Activated CD8-positive, alpha-beta memory T cell treated with anti-CD3 and anti-CD28 coated beads, Interleukin-2, amount 10 ng/mL, durations not matched to agents 7 days and 5 days (primary cell): ENCODE measurements at places on chromosomes 11 and 22. TPM values are rescaled to one million over a fixed set of nuclear protein-coding genes. Genes with fewer than 3 reads are reported as not detected.
A peak's percentile ranks its signal among the peaks of the same experiment; 100 is the strongest.

KIF18A gene
- 26.6 TPM for total RNA-seq

GRCh38 chr11:87374038-87374807, 336.5 kb downstream of the TMEM135 start:
- H3K4me1 ChIP-seq = no peaks in the 10 kb centered on the region
- no peak overlapping the region for H3K4me3 ChIP-seq
- no peak for DNase-seq
- peaks cover 34% of the 10 kb centered on the region for H3K27me3 ChIP-seq

- H3K27me3 ChIP-seq = peaks cover 7% of the 10 kb centered on the region
- H3K4me3 ChIP-seq = no peak overlapping the region
- H3K36me3 ChIP-seq = no peaks in the 10 kb centered on the region
- H3K27ac ChIP-seq = no peak overlapping the region
- H3K4me1 ChIP-seq = peaks cover 4% of the 10 kb centered on the region
Observed at GRCh38 chr11:33691066-33691864, 9.4 kb downstream of the C11orf91 start.

TPCN2 gene
- total RNA-seq = 15.3 TPM

DNA sequence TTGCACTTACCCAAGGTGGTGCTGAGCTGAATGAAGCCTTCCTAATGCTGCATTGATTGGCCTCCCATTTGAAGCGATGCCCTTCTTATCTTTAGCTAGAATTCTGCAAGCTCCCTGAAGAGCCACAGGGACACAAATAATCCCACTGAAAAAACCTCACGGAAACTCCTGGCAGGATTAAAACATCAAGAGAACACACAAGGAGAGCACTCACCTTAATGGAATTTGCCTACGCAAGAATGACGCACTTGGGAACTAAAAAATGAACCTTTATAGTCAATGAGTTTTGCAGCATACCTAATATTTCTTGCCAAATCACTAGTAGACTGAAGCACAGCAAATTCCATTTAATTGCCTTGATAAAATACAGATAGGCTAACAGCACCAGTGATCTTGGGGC, 232.8 kb upstream of the UBASH3B start:
- H3K27ac ChIP-seq = no peak overlapping the region
- no peak for DNase-seq
- H3K4me1 ChIP-seq = no peaks in the 10 kb centered on the region
- H3K27me3 ChIP-seq = peaks cover 2% of the 10 kb centered on the region

PLEKHB1 gene
- total RNA-seq = 3.2 TPM

NDUFC2 gene
- total RNA-seq = 179 TPM

SPI1 gene
- total RNA-seq = not detected

SCARF2 gene
- total RNA-seq = 1.1 TPM

DNA sequence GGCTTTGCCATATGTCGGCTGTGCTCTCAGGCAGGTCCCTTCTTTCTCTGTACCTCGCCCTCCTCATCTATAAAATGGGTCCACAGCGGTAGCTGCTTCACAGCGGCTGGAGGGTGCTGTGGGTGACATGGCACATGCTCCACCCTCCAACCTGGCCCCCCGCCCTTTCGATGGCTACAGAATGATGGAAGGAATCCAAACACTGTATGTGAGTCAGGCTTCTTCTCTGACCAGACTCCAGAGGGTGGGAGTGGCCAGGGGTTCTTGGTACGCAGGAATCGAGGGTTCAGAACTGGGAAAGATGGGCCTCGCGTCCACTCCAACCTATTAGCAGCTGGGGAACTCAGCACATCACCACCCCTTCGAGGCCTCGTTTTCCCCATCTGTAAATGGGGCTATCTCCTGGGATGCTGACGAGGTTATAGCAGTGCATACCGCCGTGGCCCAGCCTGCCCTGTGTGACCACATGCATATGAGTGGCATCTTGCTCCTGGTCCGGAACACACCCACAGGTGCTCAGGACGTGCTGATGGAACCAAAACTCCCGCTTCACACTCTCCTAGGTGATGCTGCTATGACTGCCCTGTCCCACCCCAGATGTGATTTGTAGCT, 26.4 kb downstream of the MN1 start:
- H3K4me3 ChIP-seq = no peak overlapping the region
- H3K36me3 ChIP-seq = no peaks in the 10 kb centered on the region
- no peak for DNase-seq
- H3K27me3 ChIP-seq = peaks cover 9% of the 10 kb centered on the region
- H3K4me1 ChIP-seq = no peaks in the 10 kb centered on the region
- H3K27ac ChIP-seq = no peak overlapping the region

- peak overlapping the region; percentile 98 for H3K27ac ChIP-seq
- H3K27me3 ChIP-seq = no peaks in the 10 kb centered on the region
- DNase-seq = no peak
- peak overlapping the region; percentile 99 for H3K4me3 ChIP-seq
- H3K4me1 ChIP-seq = peaks cover 32% of the 10 kb centered on the region
Observed at GRCh38 chr22:19477321-19478044, 1.5 kb downstream of the UFD1 start.

DNA sequence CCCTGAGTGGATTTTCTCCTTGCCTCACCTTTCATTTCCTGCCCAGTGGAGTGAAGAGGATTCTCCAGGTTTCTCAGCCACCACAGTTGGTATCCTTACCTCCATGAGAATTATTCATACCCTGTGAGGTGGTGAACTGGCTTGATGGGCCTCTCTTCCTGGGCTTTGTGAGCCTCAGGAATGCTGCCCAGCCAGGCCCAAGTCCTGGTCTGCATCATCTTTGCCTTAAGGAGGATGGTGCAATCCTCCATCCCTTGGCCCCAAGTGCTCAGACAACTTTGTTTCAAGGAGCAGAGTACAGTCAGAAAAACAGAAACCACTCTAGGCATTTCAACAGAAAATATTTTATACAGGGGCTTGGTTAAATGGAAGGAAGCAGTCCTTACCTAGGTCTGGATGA, 114.2 kb upstream of the CADM1 start:
- H3K4me1 ChIP-seq = no peaks in the 10 kb centered on the region
- no peaks in the 10 kb centered on the region for H3K27me3 ChIP-seq
- no peak for DNase-seq

DNA sequence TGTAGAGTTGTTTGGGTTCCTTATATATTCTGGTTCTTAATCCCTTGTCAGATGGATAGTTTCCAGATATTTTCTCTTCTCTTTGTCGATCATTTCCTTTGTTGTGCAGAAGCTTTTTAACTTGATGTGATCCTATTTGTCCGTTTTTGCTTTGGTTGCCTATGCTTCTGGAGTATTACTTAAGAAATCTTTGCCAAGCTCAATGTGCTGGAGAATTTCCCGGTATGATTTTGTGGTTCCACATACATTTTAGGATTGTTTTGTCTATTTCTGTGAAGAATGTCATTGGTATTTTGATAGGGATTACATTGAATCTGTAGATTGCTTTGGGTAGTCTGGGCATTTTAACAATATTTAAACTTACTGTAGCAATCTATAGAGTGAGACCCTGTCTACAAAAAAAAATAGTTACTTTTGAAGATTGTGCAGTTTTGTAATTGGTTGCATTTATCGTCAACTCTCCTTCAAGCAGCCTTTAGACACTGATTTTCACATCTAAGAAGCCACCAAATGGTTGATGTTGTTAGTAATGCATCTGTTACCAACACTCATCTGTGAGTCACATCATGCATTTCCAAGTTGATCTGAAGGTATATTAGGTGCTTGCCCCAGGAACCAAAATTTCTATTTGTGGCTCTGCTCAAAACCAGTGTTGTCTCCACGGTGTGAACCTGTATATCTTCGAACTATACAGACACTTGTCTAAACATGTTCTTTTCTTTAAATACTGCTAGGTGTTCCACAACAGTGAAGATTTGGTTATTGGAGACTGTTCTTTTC, 21.4 kb downstream of the XRCC6 start:
- H3K4me1 ChIP-seq = peaks cover 2% of the 10 kb centered on the region
- H3K4me3 ChIP-seq = no peak overlapping the region
- no peaks in the 10 kb centered on the region for H3K27me3 ChIP-seq

GRCh38 chr22:20396639-20397038, 2.7 kb downstream of the ZNF74 start:
- H3K27ac ChIP-seq = no peak overlapping the region
- H3K36me3 ChIP-seq = peaks cover 2% of the 10 kb centered on the region
- peaks cover 22% of the 10 kb centered on the region for H3K4me1 ChIP-seq

POU2AF1 gene
- total RNA-seq = 7.4 TPM

FAT3 gene
- not detected for total RNA-seq

DNA sequence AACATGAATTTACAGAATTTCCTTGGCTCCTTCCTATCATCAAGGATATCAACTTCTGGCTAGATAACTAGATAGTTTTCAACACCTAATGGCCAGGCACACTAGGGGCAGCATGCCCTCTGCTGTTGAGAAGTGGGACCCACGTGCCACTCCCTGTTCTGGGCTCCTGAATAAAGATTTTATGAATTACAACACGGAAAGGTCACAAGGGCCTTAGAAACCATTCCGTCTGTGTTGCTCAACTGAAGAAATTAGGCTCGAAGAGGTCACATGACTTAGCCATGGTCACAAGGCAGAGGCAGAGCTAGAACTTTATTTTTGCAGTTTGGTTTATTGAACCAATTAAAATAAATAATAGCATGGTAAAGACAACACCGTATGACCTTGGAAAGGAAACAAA, 36.0 kb downstream of the PRCP start:
- peaks cover 9% of the 10 kb centered on the region for H3K4me1 ChIP-seq
- DNase-seq = no peak
- peaks cover 5% of the 10 kb centered on the region for H3K27me3 ChIP-seq
- no peak overlapping the region for H3K4me3 ChIP-seq
- H3K36me3 ChIP-seq = no peaks in the 10 kb centered on the region

DNA sequence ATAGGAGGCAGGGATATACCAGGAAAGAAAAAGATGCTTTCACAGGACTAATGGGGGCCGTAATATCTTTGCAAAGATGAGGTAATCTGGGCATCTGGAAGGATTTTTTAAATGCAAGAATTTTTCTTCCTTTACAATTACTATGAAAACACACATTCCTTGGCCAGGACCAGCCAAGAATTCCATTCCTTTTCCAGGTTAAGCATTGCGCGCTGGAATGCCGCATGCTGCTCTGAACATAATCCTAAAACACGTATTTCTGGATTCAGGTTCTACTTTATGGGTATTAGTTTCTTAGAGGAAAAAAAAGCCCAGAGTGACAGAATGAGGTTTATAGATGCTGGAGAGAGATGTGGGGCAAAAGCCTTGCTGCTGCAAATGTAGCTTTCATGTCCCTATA, 99.4 kb upstream of the SORL1-AS1 start:
- no peaks in the 10 kb centered on the region for H3K27me3 ChIP-seq
- no peak for DNase-seq
- no peak overlapping the region for H3K27ac ChIP-seq
- H3K4me3 ChIP-seq = no peak overlapping the region

DNA sequence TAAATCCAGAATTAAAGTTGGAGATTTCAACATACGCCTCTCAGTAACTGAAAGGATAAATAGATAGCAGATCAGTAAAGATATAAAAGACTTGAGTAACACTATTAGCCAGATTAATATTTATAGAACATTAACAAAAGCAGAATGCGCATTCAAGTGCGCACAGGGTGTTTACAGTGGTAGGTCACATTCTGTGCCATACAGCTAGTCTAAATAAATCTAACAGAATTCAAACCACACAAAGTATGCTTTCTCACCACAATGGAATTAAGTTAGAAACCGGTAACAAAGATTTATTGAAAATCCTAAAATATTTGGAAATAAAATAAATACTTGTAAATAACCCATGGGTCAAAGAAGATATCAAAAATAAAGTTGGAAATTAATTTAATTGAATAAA, 341.0 kb downstream of the DYNC2H1 start:
- H3K36me3 ChIP-seq = no peaks in the 10 kb centered on the region
- no peak overlapping the region for H3K4me3 ChIP-seq
- DNase-seq = no peak
- H3K4me1 ChIP-seq = no peaks in the 10 kb centered on the region
- no peaks in the 10 kb centered on the region for H3K27me3 ChIP-seq
- no peak overlapping the region for H3K27ac ChIP-seq

KRTAP5-2 gene
- total RNA-seq = not detected

TH gene
- total RNA-seq = not detected

GRCh38 chr11:70252844-70253243, 17.6 kb upstream of the PPFIA1 start:
- H3K27ac ChIP-seq = no peak overlapping the region
- H3K36me3 ChIP-seq = no peaks in the 10 kb centered on the region
- no peaks in the 10 kb centered on the region for H3K27me3 ChIP-seq
- H3K4me3 ChIP-seq = no peak overlapping the region
- no peaks in the 10 kb centered on the region for H3K4me1 ChIP-seq
- no peak for DNase-seq
